Brain (organoid and tissue), 16 donors: ENCODE measurements at places on chromosomes 4 and X.

- no peak for DNase-seq
Measured at GRCh38 chr4:11440481-11441193, 11.9 kb upstream of the HS3ST1 start.

GRCh38 chrX:73965833-73966232 is 338.1 kb upstream of the ZCCHC13 start:
- DNase-seq, result no peak

DNA sequence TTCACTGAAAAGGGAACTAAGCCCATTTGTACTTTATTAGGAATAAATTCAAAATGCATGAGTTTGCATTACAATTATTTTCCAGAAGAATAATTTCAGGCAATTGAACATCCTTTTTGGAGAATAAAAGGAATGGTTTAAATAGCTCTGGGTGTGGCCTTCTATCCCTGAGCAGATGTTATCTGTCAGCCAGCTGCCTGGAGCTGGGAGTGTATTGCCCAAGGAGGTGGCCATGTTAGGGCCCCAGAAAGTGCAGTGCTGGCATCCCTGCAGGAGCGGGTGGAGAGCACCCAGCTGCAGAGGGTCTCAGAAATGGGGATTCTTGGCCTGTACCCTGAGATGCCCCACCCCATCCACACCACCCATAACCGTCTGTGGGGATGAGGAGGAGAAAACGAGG is 21.6 kb upstream of the VEGFD start:
- no peak for DNase-seq

GRCh38 chr4:127555106-127555505 is 77.7 kb upstream of the INTU start:
- DNase-seq, result no peak

GRCh38 chr4:54999003-54999402 is 126.4 kb downstream of the KDR start:
- peak; percentile 11 for DNase-seq

DNA sequence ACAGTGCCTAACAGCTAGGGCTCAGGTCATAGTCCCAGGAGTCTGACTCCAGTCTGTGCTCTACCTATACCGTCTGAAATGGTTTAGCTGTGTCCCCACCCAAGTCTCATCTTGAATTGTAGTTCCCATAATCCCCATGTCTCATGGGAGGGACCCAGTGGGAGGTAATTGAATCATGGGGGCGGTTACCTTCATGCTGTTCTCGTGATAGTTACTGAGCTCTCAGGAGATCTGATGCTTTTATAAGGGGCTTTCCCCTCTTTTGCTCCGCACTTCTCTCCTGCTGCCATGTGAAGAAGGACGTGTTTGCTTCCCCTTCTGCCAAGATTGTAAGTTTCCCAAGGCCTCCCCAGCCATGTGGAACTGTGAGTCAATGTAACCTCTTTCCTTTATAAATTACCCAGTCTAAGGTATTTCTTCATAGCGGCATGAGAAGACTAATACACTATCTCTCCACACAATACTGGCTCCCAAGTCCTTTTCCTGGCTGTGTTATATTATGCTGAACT is 110.8 kb downstream of the AFAP1 start:
- DNase-seq, result no peak

GRCh38 chr4:115537387-115537786 is 424.0 kb upstream of the NDST4 start:
- DNase-seq, result peak; percentile 64

- DNase-seq, result peak; percentile 93
Measured at GRCh38 chr4:145938618-145939440, at the start of gene ZNF827. TSS of gene ZNF827 (minus strand) at chr4:145938823. CDS start at chr4:145938407, 416 bp downstream.

DNA sequence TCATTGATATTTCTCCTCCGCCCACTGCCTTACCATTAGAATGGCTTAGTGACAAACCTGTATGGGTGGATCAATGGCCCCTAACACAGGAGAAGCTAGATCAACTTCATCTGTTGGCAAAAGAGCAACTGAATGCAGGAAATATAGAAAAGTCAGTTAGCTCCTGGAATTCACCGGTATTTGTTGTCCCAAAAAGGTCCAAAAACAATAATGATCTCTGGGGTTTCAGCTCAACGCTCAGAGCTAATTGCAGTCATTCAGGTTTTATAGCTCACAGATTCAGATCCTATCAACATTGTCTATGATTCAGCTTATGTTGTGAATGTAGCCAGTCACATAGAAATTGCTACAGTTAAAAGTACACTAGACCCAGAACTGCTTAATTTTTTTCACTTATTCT is 124.0 kb upstream of the ZCCHC13 start:
- DNase-seq, result no peak

DNA sequence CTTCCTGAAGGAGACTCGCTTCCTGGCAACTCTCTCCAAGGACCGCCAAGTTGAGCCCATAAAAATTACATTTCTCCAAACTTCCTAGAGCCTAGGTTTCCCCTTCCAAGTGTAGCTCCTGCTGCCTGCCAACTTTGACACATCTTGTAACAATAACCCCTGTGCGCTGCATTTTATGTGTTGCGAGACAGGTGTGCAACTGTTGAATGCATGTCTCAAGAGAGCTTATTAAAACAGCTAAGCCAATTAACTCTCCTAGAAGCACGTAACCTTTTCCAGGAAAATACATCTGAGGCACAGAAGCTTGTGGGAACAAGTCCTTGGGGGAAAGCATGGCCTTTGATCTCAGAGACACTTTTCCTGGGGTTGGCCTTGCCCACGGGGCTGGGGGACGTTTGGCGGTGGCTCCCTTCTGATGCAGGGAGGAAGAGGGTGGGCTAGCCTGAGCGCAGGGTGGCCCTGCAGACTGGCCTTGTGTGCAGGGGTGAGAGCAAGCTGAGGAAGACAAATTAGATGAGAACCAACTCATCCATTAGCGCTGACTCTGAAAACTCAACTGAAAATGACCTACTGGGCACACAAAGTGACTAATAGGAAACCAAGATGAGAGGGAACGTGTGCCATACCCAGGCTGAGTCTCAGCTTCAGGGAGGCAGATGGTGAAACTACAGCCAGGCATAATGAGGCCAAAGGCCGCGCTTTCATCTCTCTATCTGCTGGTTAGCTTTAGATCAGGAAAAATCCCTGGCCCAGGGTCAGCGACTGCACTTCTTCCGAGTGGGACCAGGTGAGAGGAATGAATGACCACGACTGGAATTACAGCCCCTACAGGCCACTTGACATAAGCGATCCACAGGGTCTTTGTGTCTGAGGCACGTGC is 75.3 kb downstream of the ENPP6 start:
- no peak for DNase-seq

GRCh38 chrX:44400588-44400987 is 57.1 kb upstream of the EFHC2 start:
- no peak for DNase-seq

DNA sequence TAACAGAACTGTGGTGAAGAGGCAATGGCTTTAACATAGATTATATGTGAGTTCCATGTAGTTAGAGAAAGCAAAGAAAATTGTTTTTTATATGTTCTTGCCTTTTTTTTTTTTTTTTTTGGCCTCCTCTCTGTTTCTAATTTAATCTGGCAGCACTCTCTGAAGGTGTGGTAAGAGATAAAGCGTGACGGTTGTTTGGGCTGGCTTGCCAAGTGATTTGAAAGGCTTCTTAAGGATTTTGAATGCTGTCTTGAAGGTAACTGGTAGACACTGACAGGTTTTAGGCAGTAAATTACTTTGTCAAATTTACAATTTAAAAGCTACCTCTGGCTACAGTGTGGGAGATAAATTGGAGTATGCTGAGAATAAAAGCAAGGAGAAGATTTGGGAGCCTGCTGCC is 269.3 kb upstream of the HS3ST1 start:
- peak; percentile 24 for DNase-seq

DNA sequence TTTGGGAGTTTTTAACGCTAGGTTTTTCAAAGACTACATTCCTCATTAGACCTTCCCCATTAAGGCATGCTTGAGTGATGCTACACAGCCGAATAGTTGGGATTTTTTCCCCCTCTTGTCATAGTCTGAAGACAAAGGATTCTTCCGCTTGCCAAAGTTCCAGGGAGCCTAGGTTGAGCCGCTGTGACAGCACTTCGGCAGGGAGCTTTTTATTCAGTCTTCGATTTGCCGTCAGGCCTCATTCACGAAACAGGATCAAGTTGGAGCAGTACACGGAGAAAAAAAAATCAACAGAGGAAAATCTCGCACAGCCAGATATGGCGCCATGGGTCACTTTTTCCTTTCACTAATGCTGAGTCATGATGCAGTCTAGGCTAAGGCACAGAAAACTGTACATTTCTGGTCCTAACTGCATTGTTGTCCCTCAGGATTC is 24.3 kb downstream of the SHROOM3 start:
- DNase-seq, result peak; percentile 85

DNA sequence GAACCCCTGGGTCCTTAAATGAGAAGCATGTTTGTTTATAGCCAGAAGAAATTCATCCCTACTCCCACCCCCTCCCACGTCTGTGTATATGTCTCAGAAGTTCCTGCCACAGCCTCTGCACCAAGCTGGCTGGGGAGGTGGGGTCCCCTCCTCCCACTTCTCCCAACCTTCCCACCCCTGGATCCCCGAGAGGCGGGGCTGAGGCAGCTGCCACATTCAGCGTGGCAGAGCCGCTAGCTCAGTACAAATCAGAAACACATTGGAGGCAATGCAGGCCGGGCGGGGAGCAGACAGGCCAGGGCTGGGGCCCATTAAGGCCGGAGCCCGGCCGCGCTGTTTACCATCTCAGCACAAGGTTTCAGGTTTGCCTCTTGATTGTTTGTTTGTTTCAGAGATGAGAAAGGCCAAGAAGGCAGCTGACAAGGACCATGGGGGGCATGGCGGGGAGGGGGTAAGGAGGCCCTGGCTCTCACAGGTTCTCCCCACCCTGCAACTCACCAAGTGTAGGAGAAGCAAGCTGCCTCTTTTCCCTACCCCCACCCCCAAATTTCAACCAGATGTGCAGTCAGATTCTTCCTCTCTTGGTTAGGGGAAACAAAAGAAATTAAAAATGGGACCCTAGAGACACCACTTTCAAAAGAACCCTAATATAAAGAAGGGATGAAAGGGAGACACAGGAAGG is 22.3 kb downstream of the PJA1 start:
- no peak for DNase-seq

DNA sequence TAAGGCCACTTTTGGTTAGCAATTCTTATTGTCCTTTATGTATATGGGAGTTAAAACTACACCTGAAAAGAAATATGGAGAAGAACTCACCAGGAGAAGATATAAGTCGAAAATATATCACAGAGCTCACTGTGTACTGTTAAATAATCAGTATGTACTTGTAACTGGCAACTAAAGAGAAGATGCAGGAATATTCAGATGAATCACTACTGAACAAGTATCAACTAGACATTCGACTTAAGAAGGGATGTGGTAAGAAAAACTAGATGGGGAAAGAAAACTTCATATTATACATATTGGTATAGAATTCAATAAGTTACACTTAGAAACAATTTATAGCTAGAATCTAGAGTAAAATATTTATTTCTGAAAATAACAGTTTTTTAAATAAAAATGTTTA is 230.0 kb downstream of the CAMK2D start:
- no peak for DNase-seq

DNA sequence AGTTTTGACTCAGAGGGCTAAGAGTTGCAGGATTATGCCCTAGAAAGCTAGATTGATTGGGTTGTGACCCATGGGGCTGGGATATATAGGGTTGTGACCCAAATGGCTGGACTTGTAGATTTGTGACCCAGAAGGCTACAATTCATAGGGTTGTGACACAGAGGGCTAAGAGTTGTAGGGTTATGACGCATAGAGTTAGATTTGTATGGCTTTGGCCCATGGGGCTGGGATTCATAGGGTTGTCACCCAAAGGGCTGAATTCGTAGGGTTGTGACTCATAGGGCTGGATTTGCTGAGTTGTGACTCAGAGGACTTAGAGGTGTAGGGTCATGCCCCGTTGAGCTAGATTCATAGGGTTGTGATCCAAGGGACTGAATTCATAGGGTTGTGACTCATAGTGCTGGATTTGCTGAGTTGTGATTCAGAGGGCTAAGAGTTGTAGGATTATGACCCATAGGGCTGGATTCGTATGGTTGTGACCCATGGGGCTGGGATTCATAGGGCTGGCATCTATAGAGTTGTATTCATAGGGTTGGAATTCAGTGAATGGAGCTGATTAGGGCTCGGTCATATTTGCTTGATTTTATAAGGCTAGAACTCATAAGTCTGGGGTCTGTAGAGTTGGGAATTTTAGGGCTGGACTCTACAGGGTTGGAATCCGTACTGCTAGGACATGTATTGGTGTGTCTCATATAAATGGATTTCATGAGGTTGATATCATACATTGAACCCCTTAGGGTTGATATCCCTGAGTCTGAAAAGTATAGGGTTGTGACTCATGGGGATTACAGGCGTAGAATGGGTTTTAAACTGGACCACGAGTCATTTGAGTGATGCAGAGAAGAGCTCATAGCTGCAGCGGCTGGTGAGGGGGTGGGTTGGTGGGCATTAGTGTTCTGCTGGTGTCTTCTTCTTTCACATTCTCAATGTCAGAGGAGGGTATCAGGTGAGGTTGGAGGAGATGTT is 125.7 kb downstream of the CRLF2 start:
- DNase-seq, result no peak

GRCh38 chrX:39161611-39162255 is 360.5 kb downstream of the MID1IP1 start:
- DNase-seq, result no peak

DNA sequence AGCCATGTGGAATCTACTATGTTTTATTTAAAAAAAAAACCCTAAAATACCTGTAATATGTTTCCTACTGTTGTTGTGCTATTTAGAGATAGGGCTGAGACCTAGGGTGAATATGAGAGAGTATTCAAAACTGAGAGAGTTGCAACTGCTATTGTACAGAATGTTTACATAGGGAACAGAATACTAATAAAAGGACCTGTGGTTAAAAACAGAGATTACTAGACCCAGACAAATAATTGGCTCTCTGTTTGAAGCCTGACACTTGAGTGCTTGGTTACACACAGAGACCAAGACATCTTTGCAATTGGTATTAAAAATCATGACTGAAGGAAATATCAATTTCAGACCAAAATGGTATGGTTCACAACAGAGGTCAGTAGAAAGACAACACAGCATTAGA is 278.9 kb upstream of the GIMD1 start:
- DNase-seq, result no peak

- no peak for DNase-seq
Measured at GRCh38 chr4:123787512-123788080, 391.0 kb downstream of the SPRY1 start.

DNA sequence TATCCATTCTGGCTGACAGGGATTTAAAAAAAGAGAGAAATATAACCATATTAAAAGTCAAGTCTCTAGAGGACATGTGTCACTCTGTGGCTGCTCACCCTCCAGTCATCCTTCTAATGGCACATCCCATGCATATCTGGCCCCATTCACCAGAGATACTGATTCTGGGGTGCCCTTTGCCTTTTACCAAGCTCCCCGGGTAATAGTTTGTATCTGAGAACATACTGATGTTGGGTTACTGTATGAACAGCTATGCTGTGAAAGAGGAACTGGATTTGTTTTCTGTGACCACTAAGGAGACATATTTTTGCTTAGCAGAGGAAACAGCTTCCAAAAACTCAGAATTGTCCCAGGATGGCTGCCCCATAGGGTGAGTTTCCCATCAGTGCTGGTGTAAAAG is 56.0 kb downstream of the SAT1 start:
- no peak for DNase-seq

GRCh38 chrX:85573801-85574200 is 194.3 kb upstream of the POF1B start:
- no peak for DNase-seq
